NCI-H2081 (cell line): ENCODE measurements at places on chromosomes 2 and 18.
A peak's percentile ranks its signal among the peaks of the same experiment; 100 is the strongest.

DNA sequence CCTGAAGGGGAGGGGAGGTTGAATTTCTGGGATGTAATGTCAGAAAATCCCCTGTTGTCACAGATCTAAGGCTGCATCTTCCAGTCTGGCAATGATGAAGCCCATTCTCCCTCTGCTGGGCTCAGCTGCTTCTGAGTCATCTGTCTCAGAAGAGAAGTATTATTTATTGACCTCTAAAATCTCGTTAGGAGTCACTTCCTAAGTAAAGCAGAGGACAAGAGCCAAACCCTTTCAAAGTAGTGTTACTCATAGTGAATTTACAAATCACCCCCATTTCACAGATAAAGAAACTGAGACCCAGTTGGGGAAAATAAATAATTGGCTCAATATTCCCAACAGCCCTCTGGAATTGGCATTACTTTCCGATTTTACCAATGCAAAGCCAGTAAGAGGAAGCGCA lies 167.3 kb upstream of the SKOR2 start:
- DNase-seq = no peak

DNA sequence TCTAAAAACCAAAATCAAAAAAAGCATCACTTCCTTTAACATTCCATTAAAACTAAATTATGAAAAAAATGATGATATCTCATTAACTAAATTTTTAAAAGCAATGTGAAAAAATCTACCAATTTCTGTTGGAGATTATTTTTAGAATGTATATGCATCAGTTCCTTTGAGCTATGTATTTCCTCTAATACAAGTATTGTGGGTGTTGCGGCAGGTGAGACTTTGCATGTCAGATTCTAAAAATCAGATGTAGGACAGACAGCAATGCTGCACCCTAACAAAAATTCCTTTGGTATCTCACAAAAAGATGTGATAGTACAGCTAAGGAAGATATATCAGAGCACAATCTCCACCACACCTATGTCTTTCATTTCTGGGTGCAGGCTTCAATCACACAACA lies 6.8 kb downstream of the MBD2 start:
- DNase-seq = no peak

DNA sequence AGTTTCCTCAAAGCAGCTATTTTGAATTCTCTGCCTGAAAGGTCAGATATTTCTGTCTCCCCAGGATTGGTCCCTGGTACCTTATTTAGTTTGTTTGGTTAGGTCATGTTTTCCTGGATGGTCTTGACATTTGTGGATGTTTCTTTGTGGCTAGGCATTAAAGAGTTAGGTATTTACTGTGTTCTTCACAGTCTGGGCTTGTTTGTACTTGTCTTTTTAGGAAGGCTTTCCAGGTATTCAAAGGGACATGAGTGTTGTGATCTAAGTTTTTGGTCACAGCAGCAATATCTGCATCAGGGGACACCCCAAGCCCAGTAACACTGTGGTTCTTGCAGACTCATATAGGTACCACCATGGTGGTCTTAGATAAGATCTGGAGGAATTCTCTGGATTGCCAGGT lies 11.8 kb downstream of the MYO3B start:
- no peak for DNase-seq

DNA sequence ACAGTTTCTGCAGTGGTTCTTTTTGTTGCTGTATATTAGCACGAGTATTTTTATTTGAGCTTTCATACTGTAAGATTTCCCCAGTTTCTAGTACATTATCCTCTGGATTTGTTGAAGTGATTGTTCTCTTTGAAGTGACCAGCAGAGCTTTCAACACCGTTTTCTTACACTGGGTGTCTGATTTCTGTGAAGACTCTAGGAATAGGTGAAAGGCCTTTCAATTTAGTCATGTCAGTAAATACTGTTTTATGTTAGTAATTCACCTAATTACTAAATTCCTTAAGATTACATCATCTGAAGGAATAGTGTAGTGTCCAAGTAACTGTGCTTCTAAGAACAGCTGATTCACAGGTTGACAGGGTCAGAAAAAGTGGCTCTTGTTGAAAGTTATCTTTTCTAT lies 2.3 kb downstream of the PPM1B start:
- DNase-seq = no peak

GRCh38 chr18:12786669-12787068 lies 83.8 kb downstream of the PSMG2 start:
- DNase-seq = no peak

DNA sequence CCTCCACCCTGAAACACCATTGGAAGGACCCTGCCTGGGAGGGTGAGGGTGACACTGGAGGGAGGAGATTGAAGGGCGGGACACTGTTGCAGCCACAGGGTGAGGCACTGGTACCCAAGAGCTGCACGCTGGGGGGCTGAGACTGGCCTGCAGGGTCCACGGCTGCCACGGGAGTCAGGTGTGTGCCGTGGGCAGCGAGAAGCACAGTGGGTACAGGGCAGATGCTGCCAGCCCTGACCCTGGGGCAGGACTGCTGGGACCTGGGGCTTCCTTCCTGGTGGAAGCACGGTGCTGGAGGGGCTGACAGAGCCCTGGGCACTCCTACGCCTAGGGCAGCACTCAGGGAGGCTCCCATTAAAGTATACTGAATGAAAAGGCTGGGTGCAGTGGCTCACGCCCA lies 16.6 kb downstream of the CYS1 start:
- no peak for DNase-seq

GRCh38 chr18:54828281-54828881 lies at the start of gene RAB27B:
Gene RAB27B, plus strand, starts transcription at chr18:54828477. Its CDS starts 49,109 bp downstream, at chr18:54877586.
- DNase-seq = peak; percentile 33

DNA sequence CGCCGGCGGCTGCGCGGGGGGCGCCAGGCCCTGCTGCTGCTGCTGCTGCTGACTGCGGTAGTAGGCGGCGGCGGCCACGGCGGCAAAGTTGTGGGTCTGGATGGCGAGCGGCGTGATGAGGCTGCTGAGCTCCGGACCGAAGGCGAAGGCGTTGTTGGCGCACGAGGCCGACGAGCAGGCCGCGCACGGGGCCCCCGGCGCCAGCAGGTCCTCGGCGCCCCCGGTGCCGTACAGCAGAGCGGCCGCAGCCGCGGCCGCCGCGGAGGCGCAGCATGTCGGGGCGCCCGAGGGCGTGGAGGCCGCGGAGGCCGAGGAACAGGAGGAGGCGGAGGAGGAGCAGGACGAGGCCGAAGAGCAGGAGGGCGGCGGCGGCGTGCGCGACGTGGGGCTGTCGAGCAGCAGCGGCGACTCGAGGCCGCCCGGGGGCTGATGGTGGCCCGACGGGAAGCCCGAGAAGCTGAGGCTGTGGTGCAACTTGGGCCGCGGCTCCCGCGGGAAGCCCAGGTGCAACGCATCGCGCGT lies 1.8 kb downstream of the ZFP36L2 start:
- DNase-seq = no peak

- DNase-seq = peak; percentile 65
Observed at GRCh38 chr2:20104900-20105545, 53.6 kb upstream of the LAPTM4A start.

GRCh38 chr2:48016225-48017019 lies 110.1 kb upstream of the FBXO11 start:
- DNase-seq = no peak

DNA sequence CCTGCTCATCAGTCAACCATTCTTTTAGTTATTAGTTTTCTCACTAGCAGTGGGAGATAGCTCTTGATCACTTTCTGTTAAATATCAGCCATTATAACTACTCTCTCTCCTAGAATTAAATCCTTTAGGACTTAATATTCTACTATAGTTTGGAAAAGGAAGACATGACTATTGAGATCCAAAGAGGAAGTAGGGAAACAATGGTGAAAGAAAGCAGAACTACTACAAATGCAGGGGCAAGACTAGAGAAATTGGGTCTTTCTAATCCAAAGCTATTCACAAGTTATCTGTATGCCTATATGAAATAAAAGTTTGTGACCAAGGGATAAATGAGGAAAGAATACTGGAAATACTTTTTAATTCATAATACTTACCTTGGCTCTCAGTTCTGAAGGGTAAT lies 65.1 kb downstream of the SRBD1 start:
- DNase-seq = no peak

DNA sequence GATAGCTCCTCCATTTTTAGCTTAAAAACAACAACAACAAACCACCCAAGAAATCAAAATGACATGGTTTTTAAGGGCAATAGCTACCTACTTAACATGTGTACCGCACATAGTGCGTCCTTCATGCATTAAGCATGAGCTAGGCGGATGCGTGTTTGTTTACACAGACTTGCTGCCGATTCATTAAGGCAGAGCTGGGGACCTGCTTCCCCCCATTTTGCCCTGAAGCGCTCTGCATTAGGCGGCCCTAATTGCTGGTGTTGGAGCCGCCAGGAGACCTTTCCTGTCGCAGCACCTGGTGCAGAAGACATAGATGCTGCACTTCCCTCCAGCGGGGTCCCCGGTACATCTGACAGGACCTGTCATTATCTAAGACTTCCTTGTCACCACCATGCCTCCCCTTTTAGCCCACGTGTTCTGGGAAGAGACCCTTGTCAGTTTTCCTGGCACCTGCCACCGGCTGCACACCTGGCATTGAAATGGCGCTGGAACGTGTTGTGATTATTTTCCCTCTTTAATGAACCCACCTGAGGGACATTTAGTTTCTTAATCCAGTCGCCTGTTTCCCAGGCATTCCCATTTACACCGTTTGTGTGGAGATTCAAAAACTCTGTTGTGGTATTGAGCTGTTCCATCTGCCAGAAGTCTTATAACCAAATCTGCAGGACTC lies 261.1 kb upstream of the RAB12 start:
- DNase-seq = peak; percentile 86

DNA sequence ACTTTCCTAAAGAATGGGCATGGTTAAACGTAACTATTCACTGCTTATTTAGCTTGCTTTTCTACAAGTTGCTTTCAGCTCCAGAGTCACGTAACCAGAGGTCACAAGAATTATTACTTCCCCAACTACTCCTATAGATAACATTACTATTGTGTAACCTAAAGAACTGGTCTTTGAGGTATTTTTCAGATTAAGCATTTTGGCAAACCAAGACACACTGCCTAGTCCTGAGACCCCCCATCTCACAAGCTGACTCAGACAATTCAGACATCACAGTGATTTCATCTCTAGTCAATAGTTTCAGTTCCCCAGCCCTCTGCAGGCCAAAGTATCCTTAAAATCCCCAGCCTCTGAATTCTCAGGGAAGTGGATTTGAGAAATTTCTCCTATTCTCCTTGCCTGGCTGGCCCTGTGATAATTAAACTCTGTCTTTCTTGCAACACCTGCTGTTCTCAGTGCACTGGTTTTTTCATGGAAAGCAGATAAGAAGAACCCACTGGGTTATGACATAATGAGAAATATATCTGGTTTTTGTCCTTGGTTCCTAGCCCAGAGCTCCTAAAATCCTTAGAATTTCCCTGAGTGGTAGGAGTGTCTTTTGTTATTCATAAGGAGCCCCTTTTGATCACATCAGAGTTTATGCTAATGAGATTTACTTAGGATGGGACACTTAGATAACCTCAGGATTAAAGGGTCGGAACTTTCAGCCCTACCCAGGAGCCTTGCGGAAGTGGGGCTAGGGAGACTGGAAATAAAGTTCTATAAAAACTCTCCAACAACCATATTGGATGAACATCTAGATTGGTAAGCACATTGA lies 1310.8 kb upstream of the CHAC2 start:
- no peak for DNase-seq

- DNase-seq = no peak
Observed at GRCh38 chr18:55275039-55275901, 312.7 kb downstream of the TCF4 start.

DNA sequence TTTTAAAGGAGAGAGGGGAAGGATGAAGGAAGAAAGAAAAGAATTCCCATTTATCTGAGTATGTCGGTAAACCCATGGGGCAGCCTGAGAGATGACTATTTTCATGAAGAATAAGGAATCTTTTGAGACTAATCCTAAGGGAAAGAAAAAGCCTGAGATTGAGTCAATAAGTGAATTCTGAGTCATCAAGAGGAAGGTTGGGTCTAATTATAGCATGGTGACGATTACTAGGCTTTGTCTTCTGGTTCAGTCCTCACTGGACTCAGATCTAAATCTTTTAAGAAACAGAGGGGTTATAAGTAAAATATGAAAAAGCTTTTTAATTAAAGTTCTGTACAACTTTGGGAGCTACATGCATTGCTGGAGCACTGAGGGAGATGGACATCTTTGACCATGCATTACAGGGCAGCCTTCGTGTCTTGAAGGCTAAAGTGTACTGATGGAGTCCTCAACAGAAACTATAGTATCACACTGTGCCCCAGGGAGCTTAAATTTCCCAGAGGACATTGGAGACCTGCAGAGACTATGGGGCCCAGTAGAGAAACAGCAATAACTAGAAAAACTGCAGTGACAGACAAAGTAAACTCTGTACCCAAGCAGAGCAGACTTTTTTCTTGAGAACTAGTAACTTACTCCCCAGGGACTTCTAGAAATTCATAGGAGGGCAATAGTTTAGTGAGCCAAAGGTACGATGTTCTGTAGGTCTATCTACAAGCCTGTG lies 260.9 kb downstream of the RAD51AP2 start:
- no peak for DNase-seq

GRCh38 chr2:26462100-26462499 lies 15.8 kb downstream of the OTOF start:
- no peak for DNase-seq

DNA sequence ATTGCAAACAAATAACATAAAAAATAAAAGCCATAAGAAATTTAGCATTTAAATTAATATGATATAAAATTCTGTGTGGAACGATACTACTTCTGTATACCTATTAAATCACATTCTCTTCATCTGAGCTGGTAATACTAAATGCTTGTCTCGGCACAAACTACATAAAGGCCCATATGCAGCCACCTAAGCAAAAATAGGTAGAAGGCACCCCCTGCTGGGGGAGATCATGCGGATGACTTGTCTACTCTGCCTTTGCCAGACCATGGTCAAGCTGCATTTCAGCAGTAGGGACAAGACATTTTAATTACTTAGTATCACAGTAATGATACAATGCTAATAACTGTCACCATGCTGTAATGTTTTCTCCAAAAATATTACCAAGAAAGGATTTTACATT lies 108.0 kb downstream of the CDH19 start:
- peak; percentile 73 for DNase-seq

GRCh38 chr2:182821182-182821581 lies 45.3 kb downstream of the FRZB start:
- DNase-seq = no peak

- no peak for DNase-seq
Observed at GRCh38 chr2:47251404-47251675, 96.2 kb upstream of the STPG4 start.

DNA sequence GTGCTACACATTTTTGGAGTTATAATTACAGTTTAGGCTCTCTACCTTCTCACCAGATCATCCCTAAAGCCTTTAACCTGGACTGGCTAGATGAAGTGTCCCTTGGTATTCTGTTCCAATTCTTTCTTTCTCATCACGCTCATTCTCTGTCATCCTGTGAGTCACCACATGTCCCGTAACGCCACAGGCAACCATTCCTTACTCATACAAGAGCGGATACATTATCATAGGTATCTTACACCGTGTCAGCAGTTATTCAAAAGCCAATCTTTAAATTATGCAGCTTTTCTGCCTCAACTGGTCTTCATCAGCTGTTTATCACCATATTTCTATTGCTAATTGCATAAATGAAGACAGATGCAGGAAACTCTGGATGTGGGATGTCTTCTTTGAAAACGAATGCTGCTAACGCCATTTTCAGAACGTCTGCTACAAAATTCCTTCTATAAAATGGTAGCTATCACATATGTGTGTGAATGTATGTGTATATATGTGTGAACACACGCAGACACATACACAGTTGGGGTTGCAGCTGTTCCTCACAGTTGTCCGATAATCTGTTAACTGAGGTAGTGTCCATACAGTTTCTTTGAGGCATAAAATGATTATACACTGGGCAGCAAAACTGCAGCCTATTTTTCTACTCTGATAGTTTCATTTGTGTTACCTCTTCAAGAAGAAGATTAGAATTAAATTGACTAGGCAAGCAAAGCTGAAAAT lies 47.9 kb downstream of the EML6 start:
- no peak for DNase-seq
